ENCODE measurements at places on chromosomes 12 and 14.

DNA sequence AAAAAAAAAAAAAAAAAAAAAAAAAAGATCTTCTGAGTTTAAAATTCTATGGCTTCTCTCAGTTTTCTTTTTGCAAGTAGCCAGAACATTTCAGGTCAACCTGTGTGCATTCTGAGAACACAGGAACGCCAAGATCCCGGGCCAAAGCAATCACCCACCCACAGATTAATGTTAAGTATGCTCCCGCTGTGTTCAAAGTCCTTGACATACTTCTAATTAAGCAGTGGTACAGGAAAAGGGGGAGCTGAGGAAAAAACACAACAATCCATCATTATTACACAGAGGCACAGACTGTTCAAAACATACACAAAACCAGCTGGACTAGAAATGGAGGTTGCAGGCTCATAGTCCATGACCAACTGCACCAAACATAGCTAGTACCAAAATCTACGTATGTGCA lies 2.8 kb downstream of the FBXO21 start:
- no peak for DNase-seq

DNA sequence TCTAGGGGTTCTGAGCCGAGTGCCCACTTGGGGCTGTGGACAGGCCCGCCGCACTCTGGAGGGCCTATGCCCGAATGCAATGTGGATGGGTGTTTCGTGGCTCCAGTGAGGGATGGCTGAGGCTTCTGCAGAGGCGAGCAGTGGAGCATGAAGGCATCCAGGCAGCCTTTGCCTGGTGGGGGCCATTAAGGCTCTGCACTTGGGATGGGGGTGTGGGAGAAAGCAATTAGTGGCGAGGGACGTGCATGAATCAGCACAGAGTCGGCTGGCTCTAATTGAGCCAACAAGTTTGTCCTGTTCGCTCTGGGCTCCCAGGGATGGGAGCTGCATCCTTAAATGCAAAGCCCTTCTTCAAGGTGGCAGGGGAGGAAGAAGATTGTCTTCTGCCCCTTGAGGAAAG lies 346.9 kb upstream of the FKBP4 start:
- DNase-seq, result no peak

GRCh38 chr14:87838931-87839330 lies 154.1 kb downstream of the GALC start:
- DNase-seq, result no peak

DNA sequence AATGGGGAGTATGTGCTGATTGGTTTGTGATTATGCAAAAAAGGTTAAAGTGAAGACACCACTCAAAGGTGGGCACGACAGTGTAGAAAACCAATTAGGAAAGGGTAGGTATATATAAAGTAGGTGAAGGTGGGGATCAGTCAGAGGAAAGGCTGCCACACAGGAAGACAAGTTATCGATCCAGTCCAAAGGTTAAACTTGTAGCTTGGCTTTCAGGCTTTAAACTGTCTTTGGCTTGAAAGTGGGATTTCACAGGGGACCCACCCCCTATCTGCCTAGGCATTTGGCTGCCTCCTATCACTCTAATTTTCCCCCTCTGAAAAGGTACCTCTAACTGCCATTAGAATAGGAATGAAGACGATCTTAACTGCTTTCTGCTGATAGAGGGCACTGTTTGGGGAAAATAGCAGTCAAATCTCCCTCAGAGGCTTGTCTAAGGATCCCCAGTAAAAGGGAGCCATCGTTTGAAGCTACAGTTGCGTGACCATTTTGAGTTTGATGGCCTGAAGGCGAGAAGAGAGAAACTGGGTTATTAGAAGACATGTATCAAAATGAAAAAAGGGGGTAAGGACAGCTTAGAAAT lies 250.2 kb downstream of the GPHN start:
- DNase-seq, result no peak

DNA sequence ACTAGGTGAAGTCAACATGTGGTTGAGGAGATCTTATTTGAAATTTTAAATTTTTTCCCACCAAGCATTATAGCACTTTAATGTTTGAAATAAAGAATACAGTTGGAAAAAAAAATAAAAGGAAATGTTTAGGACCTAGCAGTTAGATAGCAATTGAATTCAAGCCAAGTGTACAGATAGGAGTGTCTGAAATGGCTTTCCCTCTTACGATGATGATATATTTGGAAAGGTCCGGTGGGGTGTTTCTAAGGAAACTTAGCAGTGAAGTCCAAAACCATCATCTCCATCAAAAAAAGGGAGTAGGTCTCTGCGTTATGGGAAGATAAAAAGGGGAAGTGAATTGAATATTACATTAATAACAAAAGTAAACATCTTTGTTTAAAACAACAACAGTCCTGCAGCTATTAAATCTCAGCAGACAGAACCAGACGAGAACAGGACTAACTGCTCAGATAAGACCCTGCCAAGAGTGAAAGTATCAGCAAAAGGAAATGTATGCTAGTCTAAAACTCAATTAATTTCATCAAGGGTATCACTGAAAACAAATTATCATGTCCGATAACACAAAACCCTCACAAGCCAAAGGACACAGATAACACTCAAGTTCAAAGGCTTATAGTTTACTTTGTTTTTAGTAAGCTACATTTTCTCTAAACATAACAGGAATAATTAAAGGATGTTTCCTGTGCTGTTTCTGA lies 242.0 kb downstream of the BMP4 start:
- no peak for DNase-seq

GRCh38 chr12:106048676-106049075 lies 90.1 kb downstream of the NUAK1 start:
- no peak for DNase-seq

DNA sequence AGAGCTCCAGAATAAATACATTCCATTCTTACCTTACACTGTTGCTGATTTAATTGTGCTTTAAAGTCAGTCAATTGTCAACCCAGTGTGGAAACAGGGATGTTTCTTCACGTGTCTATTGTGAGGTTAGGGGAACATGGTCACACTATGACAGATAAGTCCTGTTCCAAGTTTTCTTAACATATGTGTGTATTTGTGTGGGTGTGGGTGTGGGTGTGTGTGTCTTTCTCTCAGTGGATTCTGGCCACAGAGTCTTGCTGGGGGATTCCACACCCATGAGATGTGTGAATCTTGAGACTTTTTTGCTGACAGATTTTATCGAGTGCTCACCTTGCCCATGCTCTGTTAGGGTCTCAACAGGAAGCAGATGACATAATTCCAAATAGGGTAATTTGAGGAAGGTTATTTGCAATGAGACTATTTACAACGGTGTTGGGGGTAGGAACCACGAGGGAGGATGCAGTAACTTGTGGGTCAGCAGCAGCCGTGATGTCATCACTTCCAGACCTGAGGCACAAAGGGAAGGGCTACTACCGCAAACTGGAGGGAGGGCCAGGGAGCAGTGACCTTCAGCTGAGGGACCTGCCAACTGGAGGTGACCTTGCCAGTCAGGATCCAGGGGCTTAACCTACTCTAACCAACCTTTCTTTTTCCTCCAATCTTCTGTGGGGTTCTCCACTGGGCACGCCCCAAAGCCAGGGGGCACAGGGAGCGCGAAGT lies 1.9 kb upstream of the VRK1 start:
- DNase-seq, result no peak

- DNase-seq, result no peak
Observed at GRCh38 chr14:37147310-37147880, 25.0 kb downstream of the SLC25A21 start.

- DNase-seq, result no peak
Observed at GRCh38 chr12:93111773-93112172, 182.7 kb upstream of the EEA1 start.

DNA sequence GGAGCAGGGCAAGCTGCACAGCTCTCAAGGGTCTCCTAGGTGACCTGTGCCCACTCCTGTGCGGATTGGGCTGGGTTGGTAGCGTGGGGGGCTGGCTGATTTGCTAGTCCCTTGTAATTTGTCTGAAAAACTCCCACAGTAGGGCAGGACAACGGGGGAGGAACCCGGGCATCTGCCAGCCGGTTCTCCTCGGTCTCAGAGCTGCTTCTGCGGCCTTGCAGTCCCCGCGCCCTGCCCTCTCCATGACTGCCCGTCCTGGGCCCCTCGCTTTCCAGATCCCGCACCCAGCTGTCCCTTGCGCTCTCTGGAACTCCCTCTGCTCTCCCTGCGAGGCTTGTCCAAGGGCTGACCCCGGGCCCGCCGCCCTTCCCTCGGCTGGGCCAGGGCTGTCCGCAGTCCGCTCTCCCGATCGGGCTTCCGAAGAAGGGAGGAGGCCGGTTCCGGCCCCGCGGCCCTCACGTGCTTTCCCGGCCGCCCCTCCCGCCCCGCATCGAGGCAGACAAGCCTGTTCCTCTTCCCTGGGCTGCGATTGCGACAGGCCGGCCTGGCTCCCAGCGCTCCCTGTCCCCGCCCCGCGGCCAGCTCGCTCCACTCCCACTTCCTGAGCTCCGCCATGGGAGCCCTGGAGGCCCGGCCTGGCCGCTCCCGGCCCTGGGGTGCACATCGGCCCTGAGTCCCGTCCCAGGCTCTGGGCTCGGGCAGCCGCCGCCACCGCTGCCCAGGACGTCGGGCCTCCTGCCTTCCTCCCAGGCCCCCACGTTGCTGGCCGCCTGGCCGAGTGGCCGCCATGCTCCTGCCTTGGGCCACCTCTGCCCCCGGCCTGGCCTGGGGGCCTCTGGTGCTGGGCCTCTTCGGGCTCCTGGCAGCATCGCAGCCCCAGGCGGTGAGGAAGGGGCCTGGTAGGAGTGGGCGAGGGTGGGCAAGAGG lies at the start of gene LTBR:
Gene LTBR (plus strand): TSS at position 591 of the 927 bp plus-strand sequence. CDS start 197 bp downstream, at position 788.
- no peak for DNase-seq

DNA sequence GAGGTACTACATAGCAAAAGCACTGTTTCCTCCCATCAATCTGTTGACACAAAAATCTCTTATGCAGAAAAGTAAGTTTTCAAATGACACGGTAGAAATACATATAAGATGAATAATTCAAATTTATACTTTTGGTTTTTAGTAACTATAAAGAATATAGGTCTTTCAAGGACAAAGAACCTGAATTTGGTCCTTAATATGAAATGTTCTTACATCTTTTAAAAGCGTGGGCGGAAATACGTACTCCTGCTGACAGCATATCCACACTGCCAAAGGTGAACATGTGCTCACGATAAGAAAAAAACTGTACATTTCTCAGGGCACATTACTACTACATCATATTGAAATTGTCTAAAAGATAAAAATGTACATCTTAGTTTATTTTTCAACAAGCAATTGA lies 127.6 kb downstream of the FOXN3 start:
- no peak for DNase-seq

DNA sequence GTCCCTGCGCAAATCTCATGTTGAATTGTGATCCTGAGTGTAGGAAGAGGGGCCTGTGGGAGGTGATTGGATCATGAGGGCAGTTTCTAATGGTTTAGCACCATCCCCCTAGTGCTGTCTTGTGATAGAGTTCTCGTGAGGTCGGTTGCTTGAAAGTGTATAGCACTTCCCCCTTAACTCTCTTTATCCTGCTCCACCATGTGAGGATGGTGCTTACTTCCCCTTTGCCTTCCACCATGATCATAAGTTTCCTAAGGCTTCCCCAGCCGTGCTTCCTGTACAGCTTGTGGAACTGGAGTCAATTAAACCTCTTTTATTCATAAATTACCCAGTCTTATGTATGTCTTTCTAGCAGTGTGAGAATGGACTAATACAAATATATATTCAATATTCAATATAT lies 303.7 kb upstream of the SEL1L start:
- DNase-seq, result no peak

DNA sequence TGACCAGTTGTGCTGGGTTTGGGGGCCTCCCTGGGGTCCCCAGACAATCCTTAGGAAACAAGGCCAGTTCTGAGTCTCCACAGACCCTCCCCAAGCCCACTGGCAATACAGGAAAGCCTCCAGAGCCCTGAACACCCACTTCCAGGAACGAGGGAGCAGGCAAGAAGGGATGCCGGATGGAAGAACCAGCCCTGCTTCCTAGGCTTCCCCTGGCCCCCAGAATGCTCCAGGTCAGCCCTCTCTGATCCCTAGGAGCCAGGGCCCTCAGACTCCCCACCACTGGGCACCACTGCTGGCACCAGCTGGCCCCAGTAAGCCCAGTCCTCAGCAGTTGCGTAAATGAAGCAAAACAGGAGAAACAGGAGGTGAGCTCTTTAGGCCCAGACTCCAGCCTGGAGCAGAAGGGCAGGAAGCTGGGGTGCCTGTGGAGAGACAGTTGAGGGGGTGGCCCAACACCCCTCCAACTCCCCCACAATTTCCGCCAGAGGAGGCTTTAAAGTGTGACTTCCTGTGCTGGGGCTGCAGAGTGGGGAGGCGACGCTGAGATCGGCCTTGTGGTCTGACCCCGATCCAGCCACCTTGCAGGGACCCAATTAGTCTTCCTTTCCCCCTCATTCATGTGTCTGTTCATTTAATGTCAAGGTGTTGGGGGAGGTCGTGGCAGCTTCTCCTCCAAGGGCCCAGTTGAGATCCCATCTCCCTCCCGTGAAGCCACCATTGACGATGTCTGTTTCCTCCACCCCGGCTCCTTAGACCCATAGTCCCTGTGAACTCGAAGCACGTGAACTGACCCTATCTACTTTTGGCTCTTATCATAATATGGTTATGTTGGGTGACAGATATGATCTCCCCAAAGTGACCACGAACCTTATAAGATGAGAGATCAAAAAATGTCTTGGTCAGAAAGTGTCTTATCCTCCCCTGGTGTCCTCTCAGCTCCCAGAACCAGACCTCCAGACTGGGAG lies 4.7 kb downstream of the TNFRSF1A start:
- peak; percentile 88 for DNase-seq

DNA sequence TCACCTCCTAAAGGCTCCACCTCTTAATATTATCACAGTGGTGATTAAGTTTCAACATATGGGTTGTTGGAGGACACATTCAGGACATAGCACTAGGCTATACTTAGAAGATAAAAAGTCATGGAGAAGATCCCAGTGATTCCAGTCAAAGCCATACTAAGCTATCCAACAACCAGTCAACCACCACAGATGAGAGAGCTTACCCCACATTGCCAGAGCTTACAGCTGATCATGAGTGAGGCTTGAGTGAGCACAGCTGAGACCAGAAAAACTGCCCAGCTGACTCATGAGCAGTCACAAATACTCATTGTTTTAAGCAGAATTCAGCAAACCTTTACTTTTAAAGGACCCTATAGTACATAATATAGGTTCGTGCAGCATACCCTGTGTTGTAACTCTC lies 85.1 kb downstream of the DRAM1 start:
- no peak for DNase-seq

- no peak for DNase-seq
Observed at GRCh38 chr14:31559939-31560338, 1.3 kb upstream of the NUBPL start.

- no peak for DNase-seq
Observed at GRCh38 chr12:83462419-83462818, 775.7 kb downstream of the TMTC2 start.
